Activated T-cell treated with anti-CD3 and anti-CD28 coated beads, Interleukin-2, amount 50 U/mL, for 4 hours (primary cell): ENCODE measurements at places on chromosomes 2 and 18. TPM values are rescaled to one million over a fixed set of nuclear protein-coding genes. Genes with fewer than 3 reads are reported as not detected.

The CDH7 gene
- total RNA-seq: not detected

The CCDC85A gene
- not detected for total RNA-seq

The DUSP19 gene
- 2.2 TPM for total RNA-seq

The CXCR4 gene
- total RNA-seq: 28.5 TPM

The TMEM247 gene
- not detected for total RNA-seq

The KIAA2012 gene
- total RNA-seq: not detected

The IL1RN gene
- total RNA-seq: 2.5 TPM

GRCh38 chr18:25038261-25038660 lies 313.7 kb downstream of the ZNF521 start:
- no peak for DNase-seq

DNA sequence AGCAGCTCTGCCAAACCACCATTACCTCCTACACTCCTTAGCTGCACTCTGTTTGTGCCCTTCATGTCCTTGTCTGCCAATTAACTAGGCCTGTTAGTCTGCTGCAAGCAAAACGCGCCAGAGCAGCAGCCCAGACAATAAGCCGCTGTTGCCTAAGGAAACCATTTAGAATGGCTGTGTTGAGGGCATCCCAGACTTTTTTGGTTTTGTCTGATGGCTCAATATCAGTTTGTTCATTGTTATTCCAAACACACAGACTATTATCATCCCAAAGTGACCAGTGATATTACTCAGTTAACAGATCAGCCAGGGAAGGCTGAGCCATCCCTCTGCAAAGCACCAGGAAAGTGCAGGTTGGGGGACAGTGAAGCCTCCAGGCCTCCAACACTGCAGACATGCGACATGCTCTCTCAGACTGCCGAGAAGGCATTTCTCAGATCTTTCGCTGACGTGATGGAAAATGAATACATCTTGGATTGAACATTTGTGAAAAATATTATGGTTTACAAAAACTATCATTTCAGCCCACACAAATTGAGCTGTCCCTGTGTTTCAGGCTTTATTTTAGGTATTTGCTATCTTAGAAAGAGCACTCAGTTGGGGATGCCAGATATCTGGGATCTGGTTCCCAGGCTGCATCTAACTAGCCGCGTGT lies 182.0 kb upstream of the HNRNPA3 start:
- DNase-seq: no peak

DNA sequence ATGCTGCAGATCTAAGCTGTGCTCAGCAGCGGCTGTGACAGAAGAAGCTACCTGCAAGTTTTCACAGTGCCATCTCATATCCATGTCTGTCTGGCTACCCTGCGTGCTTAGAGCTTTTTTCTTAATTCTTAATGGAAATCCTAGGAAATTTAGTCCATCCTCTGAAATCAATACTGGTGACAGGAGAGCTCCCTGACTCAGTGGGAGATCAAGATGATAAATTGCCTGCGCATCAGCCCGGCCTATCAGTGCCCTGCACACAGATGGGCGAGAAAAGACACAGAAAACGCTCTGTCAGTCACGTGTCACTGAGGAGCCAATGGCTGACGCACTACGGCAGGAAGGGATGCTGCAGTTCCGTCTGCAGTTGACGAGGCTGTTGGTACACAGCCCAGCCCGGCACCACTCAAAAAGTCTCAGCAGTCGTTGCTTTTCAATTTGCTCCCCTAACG lies 819.6 kb upstream of the FSHR start:
- peak; percentile 28 for DNase-seq

GRCh38 chr2:64383016-64383591 lies 70.9 kb upstream of the LGALSL start:
- no peak for DNase-seq

DNA sequence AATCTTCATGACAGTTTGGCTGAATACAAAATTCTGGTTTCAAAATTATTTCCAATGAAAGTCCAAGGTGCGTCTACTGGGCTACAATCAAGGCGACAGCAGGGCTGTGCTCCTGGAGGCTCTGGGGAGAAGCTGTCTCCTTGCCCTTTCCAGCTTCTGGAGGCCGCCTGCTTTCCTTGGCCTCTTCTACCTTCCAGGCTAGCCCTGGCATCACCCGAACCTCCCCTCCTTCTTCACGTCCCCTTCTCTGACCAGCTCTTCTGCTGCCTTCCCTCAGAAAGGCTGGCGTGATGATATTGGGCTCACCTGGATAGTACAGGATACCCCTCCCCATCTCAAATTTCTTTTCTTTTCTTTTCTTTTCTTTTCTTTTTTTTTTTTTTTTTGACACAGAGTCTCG lies 115.5 kb downstream of the KCNF1 start:
- no peak for DNase-seq

GRCh38 chr18:22320771-22321170 lies 96.9 kb downstream of the CTAGE1 start:
- no peak for DNase-seq

DNA sequence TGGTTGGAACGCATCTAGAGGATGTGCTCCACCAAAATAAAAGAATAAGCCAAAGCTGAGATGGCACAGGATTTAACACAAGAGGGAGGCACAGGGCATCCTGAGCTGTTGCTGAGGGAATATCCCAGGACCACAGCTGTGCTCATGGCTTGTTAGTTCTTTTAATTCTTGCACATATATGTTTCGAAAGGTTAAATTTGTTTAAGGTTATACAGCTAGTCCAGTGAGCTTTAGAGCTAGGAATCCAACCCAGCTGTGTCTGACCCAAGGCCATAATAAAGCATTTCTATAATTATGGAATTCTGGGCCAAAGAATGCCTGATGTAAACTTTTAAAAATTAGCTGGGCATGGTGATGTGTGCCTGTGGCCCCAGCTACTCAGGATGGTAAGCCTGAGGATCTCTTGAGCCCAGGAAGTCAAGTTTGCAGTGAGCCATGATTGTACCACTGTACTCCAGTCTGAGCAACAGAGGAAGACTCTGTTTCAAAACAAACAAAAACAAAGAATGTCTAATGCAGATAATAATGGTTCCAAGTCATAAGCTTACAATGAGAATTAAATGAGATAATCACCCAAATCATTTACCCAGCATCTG lies 66.4 kb upstream of the CCBE1 start:
- no peak for DNase-seq

DNA sequence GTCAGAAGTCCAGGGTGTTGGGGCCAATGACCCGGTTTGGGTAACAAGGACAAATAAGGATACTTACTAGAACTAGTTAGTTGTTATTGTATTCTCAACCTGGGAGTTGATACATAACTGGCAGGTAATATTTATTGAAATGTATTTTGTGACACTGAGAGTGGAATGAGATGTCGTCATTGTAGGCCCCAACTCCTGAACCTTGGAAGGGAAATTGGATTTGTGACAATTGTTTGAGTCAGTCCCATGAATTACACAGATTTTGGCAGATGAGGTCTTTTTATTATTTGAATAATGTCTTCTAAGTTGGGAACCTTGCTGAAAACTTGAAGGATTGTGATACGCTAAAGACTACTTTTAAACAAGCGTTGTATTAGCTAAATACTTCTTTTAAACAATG lies 5.1 kb downstream of the TIMM21 start:
- DNase-seq: no peak

- no peak for DNase-seq
Observed at GRCh38 chr2:188765522-188766470, 208.4 kb upstream of the COL3A1 start.

DNA sequence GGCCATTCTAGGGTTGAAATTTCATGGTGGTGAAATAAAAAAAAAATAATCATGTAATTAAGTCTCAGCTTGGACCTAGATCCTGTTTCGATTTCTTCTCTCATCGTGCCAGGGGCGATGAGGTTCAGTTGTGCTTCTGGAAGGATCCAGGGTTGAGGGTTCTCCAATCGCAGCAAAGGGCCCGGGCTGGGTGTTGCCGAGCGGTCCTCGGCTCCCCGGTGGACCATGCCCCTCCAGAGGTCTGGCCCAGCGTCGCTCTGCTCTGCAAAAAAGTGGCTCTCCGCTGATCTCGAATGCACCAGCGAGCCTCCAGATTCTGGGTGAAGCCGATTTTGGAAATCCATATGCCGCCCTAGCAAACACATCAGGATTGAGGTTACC lies 39.0 kb downstream of the EN1 start:
- DNase-seq: no peak

- DNase-seq: no peak
Observed at GRCh38 chr2:172462849-172463381, 35.5 kb downstream of the ITGA6 start.

DNA sequence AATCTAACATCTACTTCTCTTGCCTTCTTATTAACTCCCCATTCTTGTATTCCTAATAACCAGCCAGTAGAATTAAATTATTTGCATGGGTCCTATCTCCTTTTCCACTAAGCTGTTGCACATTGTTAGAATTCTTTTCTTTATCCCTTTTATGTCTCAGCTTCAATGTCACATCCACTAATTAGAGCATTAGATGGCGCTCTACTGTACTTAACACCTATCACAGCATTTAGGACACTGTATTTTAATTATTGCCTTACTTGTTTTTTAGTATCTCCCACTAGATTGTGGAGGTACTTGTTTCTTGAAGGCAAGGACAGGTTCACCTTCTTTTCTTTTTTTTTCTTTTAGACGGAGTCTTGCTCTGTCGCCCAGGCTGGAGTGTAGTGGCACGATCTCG lies 3.8 kb downstream of the LIPT1 start:
- no peak for DNase-seq

GRCh38 chr18:39318008-39318407 lies 1752.4 kb upstream of the CELF4 start:
- no peak for DNase-seq

DNA sequence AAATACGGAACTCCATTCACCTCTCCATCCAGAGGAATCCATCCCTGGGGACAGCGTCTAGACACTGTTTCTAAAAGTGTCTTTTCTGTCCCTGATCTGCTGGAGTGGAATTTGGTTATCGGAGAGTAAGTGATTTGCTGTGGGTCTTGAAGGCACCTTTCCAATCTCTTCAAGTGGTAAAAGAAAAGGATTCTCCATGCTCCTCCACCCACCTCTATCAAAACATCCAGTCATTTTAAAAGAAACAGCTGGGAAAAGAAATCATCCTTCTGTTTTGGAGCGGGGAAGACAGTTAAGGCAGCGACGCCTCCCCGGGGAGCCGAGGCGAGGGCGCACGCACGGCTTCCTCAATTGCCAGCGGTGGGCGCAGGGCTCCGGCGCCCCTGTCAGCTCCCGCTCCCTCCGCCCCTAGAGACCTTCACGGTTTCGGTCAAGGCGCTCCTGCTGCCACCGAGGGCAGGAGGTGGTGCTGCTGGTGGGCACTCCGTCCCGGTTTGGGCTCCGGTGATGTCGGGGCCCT lies 547 bp downstream of the SLC35F5 start:
- DNase-seq: peak; percentile 20

- no peak for DNase-seq
Observed at GRCh38 chr18:32634876-32635431, 137.9 kb downstream of the KLHL14 start.

DNA sequence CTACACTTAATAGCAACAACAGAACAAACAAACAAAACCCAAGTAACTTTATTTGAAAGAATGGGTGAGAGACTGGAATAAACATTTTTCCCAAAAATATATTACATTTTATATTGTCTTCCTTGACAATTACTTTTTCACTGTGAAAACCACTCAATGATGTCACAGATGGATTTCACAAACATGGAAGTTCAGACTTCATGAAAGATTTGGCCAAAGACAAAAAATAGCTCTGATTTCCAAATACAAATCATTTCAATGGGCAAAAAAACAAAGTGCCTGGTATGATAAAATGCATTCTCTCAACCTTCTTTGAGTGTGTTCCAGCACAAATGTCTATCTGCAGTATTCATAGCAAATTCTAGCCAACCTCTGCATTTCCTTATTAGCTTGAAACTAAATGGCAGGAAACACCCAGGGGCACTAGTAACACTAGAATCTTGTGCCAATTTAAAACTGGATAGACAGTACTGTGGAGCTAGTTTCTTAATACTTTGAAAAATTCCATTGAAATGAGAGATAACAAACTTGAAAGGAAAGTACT lies 28.5 kb upstream of the NAPG start:
- DNase-seq: no peak

- DNase-seq: peak; percentile 68
Observed at GRCh38 chr2:160994141-160995002, 165.9 kb upstream of the TANK start.

GRCh38 chr2:73053316-73054114 lies 18.0 kb downstream of the SFXN5 start:
- no peak for DNase-seq

- DNase-seq: no peak
Observed at GRCh38 chr18:24915547-24915946, 436.4 kb downstream of the ZNF521 start.

DNA sequence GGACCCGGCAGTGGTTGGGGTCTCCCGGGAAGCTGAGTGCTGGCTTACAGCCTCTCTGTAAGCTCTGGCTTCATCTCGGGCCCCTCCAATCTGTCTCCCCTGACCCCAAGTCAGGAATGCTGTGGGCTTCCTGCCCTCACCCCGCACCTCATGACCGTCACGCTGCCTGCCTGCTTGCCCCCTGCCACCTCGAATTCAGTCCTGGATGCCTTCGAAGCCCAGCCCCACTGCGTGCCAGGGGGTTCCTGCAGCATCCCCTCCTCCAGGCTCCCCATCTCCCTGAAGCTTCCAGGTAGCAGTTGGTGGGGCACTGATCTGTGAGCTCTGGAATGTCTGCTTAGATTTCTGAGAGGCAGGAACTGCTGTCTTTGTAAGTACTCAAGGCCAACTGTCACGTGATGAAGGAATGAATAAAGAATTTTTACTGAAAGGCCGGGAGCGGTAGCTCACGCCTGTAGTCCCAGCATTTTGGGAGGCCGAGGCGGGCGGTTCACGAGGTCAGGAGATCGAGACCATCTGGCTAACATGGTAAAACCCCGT lies 6.5 kb downstream of the CLHC1 start:
- DNase-seq: no peak

DNA sequence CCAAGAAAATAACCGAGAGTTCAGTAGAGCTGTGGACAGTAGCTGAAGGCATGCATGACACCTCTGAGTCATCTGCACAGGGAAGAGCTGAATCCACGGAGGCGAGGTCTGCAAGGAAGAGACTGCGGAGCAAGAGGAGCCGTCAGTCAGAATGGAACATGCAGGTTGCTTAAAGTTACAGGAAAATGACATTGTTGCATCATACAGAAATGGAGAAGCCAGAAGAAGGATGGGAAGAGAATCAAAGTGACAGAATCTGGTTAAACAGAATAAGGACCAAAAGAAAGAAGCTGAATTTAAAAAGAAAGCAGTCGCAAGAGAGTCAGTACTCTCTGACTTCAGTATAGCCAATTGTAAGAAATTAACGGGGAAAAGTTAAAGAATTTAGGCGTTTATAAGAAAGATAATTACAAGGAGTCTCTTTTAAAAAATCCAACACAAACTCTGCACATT lies 533.8 kb downstream of the ADCYAP1 start:
- DNase-seq: no peak

DNA sequence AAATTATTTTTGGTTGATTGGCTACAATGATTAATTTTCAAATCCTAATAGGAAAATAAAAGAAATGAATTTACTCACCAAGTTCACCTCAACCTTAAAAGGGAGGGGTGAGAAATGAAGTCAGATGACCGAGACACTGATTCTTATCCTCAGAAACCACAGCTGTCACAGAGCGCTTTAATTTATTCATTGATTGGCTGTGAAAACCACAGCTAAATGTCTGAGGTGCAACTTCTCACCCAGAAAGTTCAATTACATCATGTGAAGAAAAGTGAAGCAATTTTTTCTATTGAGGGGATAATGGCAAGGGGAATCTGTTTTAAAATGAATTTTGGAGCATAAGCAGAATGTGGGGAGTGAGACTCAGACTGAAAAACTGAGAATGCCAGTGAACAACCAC lies 128.4 kb downstream of the RNF152 start:
- no peak for DNase-seq
